Aorta (tissue), 5 donors: ENCODE measurements at places on chromosomes 5 and 9. TPM values are rescaled to one million over a fixed set of nuclear protein-coding genes. Genes with fewer than 3 reads are reported as not detected.

DNA sequence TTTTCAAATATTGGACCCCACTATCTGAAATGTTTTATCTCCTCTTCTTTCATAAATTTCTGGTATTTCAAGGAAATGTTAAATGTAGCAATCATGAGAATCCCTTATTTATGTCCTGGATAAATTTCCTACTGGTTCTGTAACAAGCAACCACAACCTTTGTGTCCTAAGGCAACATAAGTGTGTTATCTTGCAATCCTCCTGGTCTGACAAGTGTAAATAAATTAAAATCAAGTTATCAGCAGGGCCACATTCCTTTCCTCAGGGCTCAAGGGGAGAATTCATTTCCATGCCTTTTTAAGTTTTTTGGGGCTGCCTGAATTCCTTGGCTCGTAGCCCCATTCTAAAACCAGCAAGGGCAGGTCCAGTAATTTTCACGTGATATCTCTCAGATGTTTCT lies 83.2 kb downstream of the CDH9 start:
- DNase-seq, result no peak
- no peak overlapping the region for H3K4me3 ChIP-seq
- H3K4me1 ChIP-seq, result no peaks in the 10 kb centered on the region
- H3K36me3 ChIP-seq, result no peaks in the 10 kb centered on the region
- H3K27me3 ChIP-seq, result no peaks in the 10 kb centered on the region
- H3K27ac ChIP-seq, result no peak overlapping the region

- no peaks in the 10 kb centered on the region for H3K27me3 ChIP-seq
- H3K4me1 ChIP-seq, result no peaks in the 10 kb centered on the region
- no peak overlapping the region for H3K27ac ChIP-seq
These were observed 510.0 kb downstream of the GADD45G start for GRCh38 chr9:90114641-90115425.

DNA sequence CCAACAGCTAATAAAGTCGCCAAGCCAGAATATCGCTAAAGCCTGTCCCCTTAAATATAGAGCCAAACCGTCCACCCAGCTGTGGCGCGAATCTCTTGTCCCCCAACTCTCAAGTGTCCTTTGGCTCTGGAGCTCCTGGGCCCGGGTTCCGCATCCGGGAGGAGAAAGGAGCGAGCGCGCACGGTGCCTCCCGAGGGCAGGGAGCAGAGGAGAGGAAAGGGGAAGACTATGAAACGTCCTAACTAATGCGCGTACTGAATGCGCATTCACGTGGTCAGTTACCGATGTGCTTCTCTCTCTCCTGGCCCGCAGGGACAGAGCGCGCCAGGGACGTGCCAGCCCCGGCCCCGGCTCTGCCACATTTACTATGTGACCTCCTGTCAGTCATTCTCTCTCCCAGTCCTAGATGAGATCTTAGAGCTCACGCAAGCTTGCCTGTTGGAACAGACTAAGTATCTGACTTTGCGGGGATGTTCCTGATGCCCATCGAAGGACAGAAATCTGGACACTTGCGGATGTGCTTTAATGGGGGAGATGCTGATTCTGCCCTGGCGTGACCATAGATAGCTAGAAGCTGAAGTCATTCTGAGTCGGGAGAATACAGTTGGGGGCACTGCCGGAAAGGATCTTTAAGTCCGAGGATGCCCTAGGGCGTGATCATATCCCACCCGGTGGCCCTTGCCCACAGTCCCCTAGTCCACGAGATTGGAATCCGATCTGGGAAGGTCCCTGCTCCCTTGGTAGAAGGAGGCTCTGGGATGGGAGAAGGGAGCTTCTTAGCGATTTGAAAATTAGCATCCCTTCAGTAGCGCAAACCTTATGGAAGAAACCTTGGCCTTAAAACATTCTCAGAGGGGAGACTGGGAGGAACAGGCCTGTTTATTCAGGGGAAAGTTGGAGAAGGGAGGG lies 5.7 kb upstream of the EBF1 start:
- no peak for DNase-seq
- no peak overlapping the region for H3K4me3 ChIP-seq
- H3K27ac ChIP-seq, result no peak overlapping the region
- H3K36me3 ChIP-seq, result no peaks in the 10 kb centered on the region
- no peaks in the 10 kb centered on the region for H3K4me1 ChIP-seq

DNA sequence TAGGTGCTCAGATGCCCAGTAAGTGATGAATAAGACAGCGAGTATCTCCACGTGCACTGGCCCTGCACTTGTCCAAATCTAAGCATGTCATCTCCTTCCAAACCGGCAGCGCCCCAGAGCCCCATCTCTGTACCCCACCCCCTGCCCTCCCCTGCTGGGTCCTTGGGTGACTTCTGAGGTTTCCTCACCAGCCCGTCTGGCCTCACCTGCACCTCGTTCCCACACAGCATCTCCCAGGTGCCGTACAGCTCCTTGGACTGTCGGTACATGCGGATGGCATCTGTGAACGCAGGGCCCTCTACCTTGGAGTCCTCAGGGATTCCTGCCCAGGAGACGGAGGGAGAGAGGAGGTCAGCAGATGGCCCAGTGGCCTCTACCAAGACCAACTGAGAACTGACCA lies 66.3 kb downstream of the LRSAM1 start:
- no peak overlapping the region for H3K27ac ChIP-seq
- peaks cover 4% of the 10 kb centered on the region for H3K36me3 ChIP-seq
- no peak overlapping the region for H3K4me3 ChIP-seq
- no peaks in the 10 kb centered on the region for H3K4me1 ChIP-seq
- no peaks in the 10 kb centered on the region for H3K27me3 ChIP-seq
- no peak for DNase-seq

- H3K4me1 ChIP-seq, result no peaks in the 10 kb centered on the region
- no peak overlapping the region for H3K4me3 ChIP-seq
- H3K36me3 ChIP-seq, result no peaks in the 10 kb centered on the region
These were observed 121.1 kb upstream of the SLC25A48 start for GRCh38 chr5:135713161-135713915.

- no peaks in the 10 kb centered on the region for H3K4me1 ChIP-seq
- no peak overlapping the region for H3K4me3 ChIP-seq
- H3K36me3 ChIP-seq, result no peaks in the 10 kb centered on the region
- H3K27me3 ChIP-seq, result no peaks in the 10 kb centered on the region
- DNase-seq, result no peak
These were observed 14.4 kb downstream of the ZNF462 start for GRCh38 chr9:106877345-106877744.

GRCh38 chr5:136208916-136209315 lies 16.0 kb upstream of the SMIM32 start:
- H3K4me1 ChIP-seq, result no peaks in the 10 kb centered on the region
- no peaks in the 10 kb centered on the region for H3K27me3 ChIP-seq
- no peak overlapping the region for H3K4me3 ChIP-seq

- H3K27me3 ChIP-seq, result peaks cover 3% of the 10 kb centered on the region
- H3K36me3 ChIP-seq, result no peaks in the 10 kb centered on the region
- no peaks in the 10 kb centered on the region for H3K4me1 ChIP-seq
- H3K27ac ChIP-seq, result no peak overlapping the region
- DNase-seq, result no peak
These were observed 66.3 kb downstream of the MAT2B start for GRCh38 chr5:163571744-163572143.

DNA sequence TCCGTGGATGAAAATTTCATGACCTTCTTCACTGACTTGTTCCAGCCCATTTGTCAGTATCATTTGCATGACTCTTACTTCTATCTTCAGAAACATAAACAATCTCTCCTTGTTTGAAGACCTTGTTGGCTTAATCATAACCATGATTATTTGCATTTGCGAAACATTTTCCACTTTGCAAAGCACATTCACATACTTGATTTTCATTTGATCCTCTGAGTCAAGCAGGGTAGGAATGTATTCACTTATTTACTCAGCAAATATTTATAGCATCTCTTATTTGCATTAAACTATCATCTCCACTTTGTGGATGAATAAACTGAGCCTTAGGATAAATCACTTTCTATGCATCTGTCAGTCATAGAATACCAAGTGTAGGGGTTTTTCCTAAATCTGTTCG lies 343.0 kb upstream of the SGCD start:
- H3K27me3 ChIP-seq, result no peaks in the 10 kb centered on the region
- no peaks in the 10 kb centered on the region for H3K36me3 ChIP-seq
- DNase-seq, result no peak
- H3K4me3 ChIP-seq, result no peak overlapping the region
- peaks cover 6% of the 10 kb centered on the region for H3K4me1 ChIP-seq

DNA sequence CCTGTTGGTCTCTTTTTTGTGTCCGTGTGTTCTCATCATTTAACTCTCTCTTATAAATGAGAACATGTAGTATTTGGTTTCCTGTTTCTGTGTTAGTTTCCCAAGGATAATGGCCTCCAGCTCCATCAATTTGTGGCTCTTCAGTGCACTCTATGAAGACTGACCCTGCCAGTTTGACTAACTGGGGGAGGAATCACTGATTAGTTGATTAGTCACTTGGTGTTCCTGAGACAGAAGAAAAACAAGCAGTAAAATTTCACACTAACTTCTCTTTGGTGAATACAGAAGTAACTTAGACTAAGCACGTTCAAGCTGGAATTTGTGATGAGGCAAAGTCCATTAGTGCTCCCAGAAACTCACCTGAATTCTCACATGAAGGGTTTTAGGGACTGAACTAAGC lies 495.8 kb upstream of the RORB start:
- no peaks in the 10 kb centered on the region for H3K4me1 ChIP-seq
- H3K4me3 ChIP-seq, result no peak overlapping the region
- H3K36me3 ChIP-seq, result no peaks in the 10 kb centered on the region
- H3K27ac ChIP-seq, result no peak overlapping the region

DNA sequence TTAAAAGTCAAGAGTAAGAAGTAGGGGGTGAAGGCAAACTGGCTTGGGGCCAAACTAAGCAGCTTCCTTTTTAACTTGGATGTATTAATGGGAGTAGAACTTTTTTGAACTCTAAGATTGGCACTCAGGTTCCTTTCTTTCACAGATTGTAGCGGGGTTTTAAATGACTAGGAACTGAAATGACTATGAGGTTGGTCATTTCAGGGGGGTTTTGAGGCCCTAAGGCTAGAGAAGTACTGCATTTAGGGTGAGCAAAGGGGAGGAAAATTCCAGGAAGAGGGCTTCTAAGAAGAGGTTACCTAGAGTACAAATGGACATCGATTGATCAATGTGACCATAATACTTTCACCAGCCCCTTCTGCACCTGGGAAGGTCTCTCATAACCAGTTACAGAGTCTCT lies 381.8 kb downstream of the MLLT3 start:
- no peaks in the 10 kb centered on the region for H3K27me3 ChIP-seq
- H3K4me3 ChIP-seq, result no peak overlapping the region
- no peak for DNase-seq
- H3K4me1 ChIP-seq, result no peaks in the 10 kb centered on the region

- no peak for DNase-seq
- H3K27ac ChIP-seq, result no peak overlapping the region
- no peak overlapping the region for H3K4me3 ChIP-seq
- H3K27me3 ChIP-seq, result no peaks in the 10 kb centered on the region
- no peaks in the 10 kb centered on the region for H3K36me3 ChIP-seq
- H3K4me1 ChIP-seq, result no peaks in the 10 kb centered on the region
These were observed 187.4 kb upstream of the SLC24A2 start for GRCh38 chr9:19976226-19976625.

DNA sequence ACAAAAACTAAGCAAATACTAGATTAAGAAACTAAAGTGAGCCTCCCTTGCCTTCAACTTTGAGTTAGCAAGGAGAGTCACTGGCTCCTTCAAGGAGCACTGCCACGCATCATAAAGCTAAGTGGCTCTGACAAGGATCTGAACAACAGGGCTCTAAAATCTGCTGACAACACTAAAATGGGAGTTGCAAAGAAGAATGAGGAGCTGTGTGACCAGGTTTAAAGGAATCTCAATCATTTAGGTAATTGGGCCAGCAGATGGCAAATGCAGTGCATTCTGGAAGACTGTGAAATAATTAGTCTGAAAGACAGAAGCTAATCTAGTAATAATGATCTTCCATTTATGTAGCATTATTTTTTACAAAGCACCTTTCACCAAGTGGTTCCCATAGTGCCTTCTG lies 297.0 kb upstream of the TAS2R1 start:
- H3K27ac ChIP-seq, result no peak overlapping the region
- no peak overlapping the region for H3K4me3 ChIP-seq
- no peak for DNase-seq
- H3K4me1 ChIP-seq, result no peaks in the 10 kb centered on the region
- H3K27me3 ChIP-seq, result no peaks in the 10 kb centered on the region
- no peaks in the 10 kb centered on the region for H3K36me3 ChIP-seq

- H3K27me3 ChIP-seq, result no peaks in the 10 kb centered on the region
- DNase-seq, result no peak
- H3K36me3 ChIP-seq, result no peaks in the 10 kb centered on the region
- no peak overlapping the region for H3K4me3 ChIP-seq
- no peak overlapping the region for H3K27ac ChIP-seq
These were observed 143.7 kb downstream of the ELAVL2 start for GRCh38 chr9:23682352-23682751.

GRCh38 chr5:4230786-4231641 lies 635.4 kb downstream of the IRX1 start:
- no peaks in the 10 kb centered on the region for H3K4me1 ChIP-seq
- H3K27me3 ChIP-seq, result no peaks in the 10 kb centered on the region
- no peak overlapping the region for H3K4me3 ChIP-seq
- no peaks in the 10 kb centered on the region for H3K36me3 ChIP-seq
- DNase-seq, result no peak
- no peak overlapping the region for H3K27ac ChIP-seq

DNA sequence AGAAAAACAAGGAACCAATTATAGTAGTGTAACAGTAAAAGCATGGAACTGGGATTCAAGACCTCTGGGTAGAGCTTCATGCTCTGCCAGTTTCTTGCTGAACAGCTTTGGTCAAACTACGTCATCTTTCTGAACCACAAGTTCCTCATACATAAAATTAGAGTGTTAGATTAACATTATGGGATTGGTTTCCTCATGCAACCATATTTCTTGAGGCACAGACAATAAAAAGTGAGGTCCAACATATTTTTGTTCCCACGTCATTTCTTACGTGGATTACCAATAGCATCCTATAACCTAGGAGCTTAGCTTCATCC lies 354.8 kb downstream of the TMEM232 start:
- no peaks in the 10 kb centered on the region for H3K4me1 ChIP-seq
- no peaks in the 10 kb centered on the region for H3K27me3 ChIP-seq
- H3K36me3 ChIP-seq, result no peaks in the 10 kb centered on the region

- H3K27ac ChIP-seq, result no peak overlapping the region
- H3K4me3 ChIP-seq, result no peak overlapping the region
- no peaks in the 10 kb centered on the region for H3K27me3 ChIP-seq
- H3K4me1 ChIP-seq, result no peaks in the 10 kb centered on the region
- H3K36me3 ChIP-seq, result no peaks in the 10 kb centered on the region
These were observed 6.8 kb upstream of the LRRC14B start for GRCh38 chr5:184471-184870.

The MAST4 gene
- 40.8 TPM for total RNA-seq

The IFNK gene
- total RNA-seq, result not detected

The RBM27 gene
- 24.9 TPM for total RNA-seq

The TMEM174 gene
- not detected for total RNA-seq

The OBP2B gene
- total RNA-seq, result not detected

The CYSRT1 gene
- total RNA-seq, result not detected

The NFIB gene
- 160 TPM for total RNA-seq

The HAVCR2 gene
- total RNA-seq, result 10.3 TPM

The COL27A1 gene
- total RNA-seq, result 54.3 TPM

The RNF208 gene
- 3.4 TPM for total RNA-seq

The GPR21 gene
- 8.8 TPM for total RNA-seq
